Activated CD8-positive, alpha-beta memory T cell treated with anti-CD3 and anti-CD28 coated beads for 4 hours (primary cell): ENCODE measurements at places on chromosomes 7 and 10.

GRCh38 chr10:50420196-50420595 lies 168.9 kb upstream of the ASAH2 start:
- DNase-seq: no peak

DNA sequence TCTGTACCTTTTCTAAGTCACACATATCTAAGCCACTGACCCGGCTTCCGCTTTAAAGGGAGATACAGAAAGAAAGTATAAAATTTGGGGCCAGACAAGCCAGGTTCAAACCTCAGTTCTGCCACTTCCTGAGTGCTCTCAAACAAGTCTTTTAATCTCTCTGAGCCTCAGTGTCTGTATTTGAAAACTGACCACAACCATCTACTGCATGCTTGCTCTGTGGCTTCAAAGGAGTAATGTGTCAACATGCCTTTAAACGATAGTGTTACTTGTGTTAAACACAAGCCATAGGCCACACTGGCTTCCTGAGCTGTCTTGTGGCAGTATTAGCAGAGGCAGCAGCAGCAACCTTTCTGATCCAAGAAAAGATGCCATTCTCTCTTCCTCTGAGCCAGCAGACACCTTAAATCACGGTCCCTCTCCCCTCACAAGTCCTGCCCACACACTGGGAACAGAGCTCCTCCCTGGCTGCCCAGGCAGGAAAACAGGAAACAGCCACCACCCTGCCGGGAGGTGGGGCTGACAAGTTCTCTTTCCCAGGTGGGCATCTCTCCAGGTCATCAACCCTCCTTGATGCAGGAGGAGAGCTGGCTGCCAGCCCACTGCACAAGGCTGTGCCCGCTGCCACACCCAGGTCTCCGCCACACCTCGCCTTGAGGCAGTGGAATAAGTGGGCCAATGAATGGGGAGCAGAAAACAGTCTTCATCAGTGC lies 10.7 kb downstream of the HIP1 start:
- DNase-seq: no peak

GRCh38 chr10:105161767-105162166 lies 520.7 kb downstream of the SORCS3 start:
- no peak for DNase-seq

DNA sequence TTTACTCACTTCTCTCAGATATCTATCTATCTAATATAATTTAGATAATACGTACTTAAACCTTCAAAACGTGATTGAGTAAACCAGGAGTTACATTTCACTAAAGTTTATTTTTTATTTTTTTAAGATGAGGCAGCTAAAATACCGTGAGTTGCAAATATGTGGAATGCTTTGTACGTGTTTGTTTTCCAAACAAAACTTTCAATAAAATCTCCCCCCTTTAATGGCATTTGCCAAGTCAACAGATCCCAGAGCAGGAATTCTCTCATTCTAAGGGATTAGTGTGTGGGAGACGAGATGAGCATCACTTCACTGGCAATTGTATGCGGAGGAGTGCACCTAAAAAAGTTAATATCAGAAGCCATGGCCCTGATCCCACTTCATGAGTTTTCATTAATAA lies 53.7 kb upstream of the MAGI2 start:
- DNase-seq: no peak

DNA sequence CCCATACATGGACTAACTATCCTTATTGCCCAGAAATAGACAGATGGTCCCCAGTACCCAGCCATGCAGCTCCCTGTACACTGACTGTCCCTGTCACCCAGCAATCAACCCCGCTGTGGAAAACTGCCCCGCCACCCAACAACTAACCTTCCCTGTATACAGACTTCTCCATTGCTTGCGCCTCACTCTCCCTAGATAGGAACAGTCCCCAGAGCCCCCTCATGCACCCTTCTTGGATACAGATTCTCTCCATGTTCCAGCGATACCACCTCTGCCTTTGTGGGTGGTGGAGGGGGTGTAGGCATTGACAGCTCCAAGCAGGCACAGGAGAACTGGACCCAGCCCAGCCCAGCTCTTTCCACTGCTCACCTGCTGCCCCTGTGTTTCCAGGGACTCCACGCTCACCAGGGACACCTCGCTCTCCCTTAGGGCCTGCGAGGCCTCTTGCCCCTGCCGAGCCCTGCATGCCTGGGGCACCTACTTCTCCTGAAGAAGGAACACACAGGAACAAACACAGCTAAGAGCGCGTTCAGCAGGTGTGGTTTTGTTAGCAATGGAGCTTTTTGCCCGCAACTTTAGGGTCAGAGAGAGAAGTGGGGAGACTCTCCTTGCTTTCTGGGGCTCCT lies 7.2 kb downstream of the SFTPD start:
- DNase-seq: no peak

DNA sequence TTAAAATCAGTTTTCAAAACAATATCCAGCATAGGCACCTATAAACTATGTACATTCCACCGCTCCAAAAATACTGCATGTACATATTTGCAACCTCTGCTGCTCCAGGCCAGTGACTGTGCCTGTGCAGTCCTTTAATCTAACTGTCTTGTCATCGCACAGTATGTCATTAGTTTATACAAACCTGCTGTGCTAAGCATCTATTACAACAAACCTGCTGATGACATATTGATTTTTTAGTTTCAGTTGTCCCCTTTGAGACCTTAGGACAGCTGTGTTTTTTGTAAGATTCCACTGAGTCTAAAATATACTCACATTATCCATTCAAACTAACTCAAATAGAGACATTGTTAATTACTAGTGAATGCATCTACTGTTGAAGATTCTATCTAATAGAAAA lies 33.1 kb downstream of the SEMA3C start:
- DNase-seq: no peak

GRCh38 chr10:122060250-122060649 lies 71.3 kb downstream of the TACC2 start:
- DNase-seq: no peak

DNA sequence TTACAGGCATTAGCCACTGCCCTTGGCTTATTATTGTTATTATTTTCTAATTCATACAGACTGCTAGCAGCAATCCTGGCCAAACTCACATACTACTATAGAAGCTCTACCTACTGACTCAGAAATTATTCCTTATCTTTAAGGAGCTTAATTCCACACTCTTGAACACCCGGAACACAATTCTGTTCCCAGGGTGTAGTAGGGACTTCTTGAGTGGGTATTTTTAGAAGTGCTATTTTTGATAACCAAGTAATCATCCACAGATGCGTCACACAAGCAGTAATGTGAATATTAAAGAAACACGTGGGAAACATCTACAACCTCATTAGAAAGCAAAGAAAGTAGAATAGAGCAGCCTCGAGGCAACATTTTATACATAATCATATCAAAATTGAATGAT lies 149.2 kb downstream of the PTEN start:
- no peak for DNase-seq

GRCh38 chr7:28077616-28078015 lies 103.0 kb downstream of the JAZF1 start:
- no peak for DNase-seq

DNA sequence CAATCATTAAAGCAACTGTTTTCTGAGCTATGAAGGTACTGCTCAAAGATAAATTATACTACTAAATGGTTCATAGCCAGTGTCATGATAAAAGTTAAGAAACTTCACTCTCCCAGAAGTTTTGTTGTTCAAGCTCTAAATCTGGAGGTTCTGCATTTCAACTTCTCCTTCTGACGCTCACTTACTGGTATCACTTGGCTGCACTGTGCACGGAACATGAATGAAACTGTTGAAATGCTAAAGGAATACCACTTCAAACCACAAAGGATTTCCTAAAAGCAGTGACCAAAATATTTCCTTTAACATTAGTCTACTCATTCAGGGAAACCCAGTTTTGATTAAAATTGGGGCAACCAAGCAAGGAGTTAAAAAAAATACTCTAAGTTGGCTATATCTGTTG lies 93.6 kb downstream of the UBE2H start:
- DNase-seq: no peak

- no peak for DNase-seq
Observed at GRCh38 chr7:35386082-35386815, 132.3 kb upstream of the TBX20 start.

- no peak for DNase-seq
Observed at GRCh38 chr7:70092314-70093204, 494.3 kb downstream of the AUTS2 start.

DNA sequence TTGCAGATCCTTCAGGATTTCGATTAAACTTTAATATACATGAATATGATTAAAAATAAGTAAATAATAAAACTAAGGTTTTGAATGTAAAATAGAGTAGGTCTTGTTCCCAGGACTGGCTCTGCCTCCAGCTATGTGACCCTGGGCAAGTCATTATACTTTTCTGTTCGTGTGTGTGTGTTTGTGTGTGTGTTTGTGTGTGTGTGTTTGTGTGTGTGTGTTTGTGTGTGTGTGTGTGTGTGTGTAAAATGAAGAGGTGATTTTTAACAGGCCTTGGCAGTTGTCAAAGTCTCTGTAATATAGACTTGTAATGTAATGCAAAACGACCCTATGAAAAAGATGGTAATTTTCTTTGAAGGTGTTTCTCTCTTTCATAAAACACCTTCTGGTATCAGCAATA lies 79.2 kb downstream of the HGF start:
- DNase-seq: no peak

- DNase-seq: no peak
Observed at GRCh38 chr7:79506481-79506880, 53.0 kb upstream of the MAGI2 start.

DNA sequence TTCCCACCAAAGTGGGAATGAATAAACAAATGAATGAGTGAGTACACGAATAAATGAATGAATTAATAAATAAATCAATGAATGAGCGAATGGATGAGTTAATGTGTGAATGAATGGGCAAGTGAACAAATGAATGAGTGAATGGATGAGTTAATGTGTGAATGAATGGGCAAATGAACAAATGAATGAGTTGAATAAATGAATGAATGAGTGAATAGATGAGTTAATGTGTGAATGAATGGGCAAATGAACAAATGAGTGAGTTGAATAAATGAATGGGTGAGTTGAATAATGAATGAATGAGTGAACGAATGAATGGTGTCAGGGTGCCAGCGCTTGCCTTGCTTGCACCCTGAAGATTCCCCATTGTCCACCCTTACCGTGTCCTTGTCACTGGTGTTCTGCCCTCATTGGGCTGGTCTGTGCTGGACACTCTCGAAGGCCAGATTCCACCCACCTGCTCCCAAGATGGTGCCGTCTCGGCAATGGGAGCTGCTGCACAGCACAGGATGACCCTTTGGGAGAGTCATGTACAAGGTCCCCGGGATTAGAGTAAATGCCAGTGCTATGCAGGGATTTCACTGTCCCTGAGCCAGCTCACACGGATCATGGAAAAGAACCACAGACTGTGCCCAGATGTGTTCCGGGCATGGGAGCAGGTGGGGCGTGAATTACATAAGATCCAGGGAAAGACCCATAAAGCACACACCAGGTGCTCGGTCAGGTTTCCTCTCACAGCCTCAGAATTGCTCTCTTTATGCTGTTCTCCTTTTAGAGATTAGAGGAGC lies 83.2 kb downstream of the CAMK1D start:
- DNase-seq: no peak

DNA sequence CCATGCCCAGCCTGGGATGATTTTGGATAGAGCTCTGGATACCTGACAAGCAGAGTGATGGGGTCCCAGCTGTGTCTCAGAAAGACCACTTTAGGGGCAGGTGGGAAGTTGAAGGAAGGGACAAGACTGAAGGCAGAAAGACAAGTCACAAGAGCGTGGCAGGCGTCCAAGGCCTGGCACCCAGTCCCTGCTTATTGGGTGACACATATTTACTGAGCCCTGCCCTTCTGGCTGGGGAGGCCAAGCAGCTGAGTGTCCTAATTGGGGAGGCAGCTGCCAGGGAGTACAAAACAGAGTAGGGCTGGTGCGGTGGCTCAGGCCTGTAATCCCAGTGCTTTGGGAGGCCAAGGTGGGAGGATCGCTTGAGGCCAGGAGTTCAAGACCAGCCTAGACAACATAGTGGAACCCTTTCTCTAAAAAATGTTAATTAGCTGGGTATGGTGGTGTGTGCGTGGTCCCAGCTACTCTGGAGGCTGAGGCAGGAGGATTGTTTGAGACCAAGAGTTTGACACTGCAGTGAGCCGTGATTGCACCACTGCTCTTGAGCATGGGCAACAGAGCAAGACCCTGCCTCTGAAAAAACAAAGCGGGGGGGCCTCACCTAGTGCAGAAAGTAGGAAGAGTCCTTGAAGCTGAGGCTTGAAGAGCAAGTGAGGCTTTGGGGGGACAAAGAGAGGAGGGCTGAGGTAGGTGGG lies 53.0 kb upstream of the GTF2I start:
- no peak for DNase-seq

DNA sequence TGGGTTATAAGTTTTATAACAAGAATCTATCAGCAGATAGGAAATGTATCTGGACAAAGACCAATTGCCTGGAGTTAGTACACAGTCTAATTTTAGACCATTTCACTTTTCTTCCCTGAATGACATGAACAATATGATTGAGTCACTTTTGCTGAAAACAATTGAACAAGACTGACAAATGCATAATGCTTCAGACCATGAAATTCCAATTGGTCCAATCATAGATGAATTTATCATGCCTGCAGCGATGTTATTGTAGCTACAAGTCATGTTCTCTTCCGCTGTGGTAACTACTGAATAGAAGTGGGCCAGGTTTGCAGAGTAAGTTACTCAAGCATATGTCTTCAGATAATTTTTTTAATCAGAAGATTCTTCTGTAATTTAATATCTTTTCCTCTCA lies 73.4 kb downstream of the VSTM2A start:
- DNase-seq: no peak

DNA sequence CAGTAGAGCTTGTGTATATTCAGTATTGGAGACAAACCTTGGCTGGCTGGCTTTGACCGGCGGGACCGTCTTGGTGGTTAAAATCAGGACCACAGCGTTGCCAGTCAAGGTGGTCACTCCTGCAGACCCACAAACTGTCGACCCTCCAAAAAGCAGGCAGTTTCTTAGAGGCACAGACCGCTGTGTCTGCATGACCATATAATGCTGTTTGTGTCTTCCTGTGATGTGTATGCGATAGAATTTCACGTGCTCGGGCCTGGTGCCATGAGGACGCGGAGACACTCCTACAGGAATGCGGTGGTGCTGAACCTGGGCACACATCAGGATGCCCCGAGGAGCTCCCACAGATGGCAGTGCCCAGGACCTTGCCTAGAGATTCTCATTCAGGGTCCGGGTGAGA lies 34.8 kb downstream of the BNIP3 start:
- no peak for DNase-seq

- DNase-seq: no peak
Observed at GRCh38 chr7:139034855-139035585, 822 bp downstream of the ZC3HAV1L start.

DNA sequence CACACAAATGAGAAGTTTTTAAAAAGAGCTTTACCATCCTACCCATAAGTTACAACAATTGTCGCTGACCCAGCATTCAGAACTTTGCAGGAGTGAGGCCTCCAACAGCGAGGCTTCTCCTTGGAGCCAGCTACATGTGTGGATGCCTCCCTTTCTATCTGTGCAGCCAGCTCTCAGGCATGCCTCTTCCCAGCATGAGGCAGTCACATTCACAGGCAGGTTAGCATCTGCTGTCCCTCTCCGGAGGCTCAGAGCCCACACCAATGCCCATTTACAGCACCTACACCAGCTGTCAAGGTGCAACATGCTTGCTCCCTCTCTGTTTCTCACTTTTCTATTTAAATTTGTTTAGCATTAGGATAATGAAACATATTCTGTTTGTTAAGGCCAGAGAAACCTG lies 278.7 kb upstream of the PODXL start:
- DNase-seq: no peak
